ENCODE measurements at places on chromosomes 12 and 14. TPM values are rescaled to one million over a fixed set of nuclear protein-coding genes. Genes with fewer than 3 reads are reported as not detected.

AQP6 gene
- total RNA-seq = not detected

CLEC1B gene
- not detected for total RNA-seq

SPX gene
- total RNA-seq = not detected

MYO1H gene
- not detected for total RNA-seq

TAS2R31 gene
- total RNA-seq = 3.3 TPM

KRT3 gene
- not detected for total RNA-seq

KLHL33 gene
- 0.52 TPM for total RNA-seq

TSPAN19 gene
- not detected for total RNA-seq

EFS gene
- 19.4 TPM for total RNA-seq

TROAP gene
- 0.60 TPM for total RNA-seq

NKX2-1 gene
- total RNA-seq = not detected

TMEM179 gene
- total RNA-seq = not detected

LACRT gene
- total RNA-seq = not detected

PHC1 gene
- 36.6 TPM for total RNA-seq

PLCZ1 gene
- not detected for total RNA-seq

KRT74 gene
- total RNA-seq = not detected

MIA2 gene
- 19.9 TPM for total RNA-seq

IAPP gene
- total RNA-seq = not detected

STYK1 gene
- 0.19 TPM for total RNA-seq

OAS3 gene
- 11.3 TPM for total RNA-seq

IL26 gene
- not detected for total RNA-seq

FOXG1 gene
- total RNA-seq = not detected

RNF31 gene
- 34.9 TPM for total RNA-seq

CCT2 gene
- total RNA-seq = 94.3 TPM

GPRC5D gene
- total RNA-seq = not detected

ADSS1 gene
- 10.2 TPM for total RNA-seq

COCH gene
- total RNA-seq = 8.5 TPM

TSHR gene
- total RNA-seq = 1.1 TPM

KRT78 gene
- total RNA-seq = not detected

LTBP2 gene
- 141 TPM for total RNA-seq

IL31 gene
- not detected for total RNA-seq

RTN1 gene
- 12.5 TPM for total RNA-seq

TMTC2 gene
- 5.5 TPM for total RNA-seq

CCDC175 gene
- total RNA-seq = not detected

BIN2 gene
- total RNA-seq = 5.6 TPM

PTHLH gene
- 2.1 TPM for total RNA-seq

FAM90A1 gene
- total RNA-seq = 0.19 TPM

LRFN5 gene
- total RNA-seq = 0.38 TPM

PMCH gene
- not detected for total RNA-seq

LBHD2 gene
- total RNA-seq = not detected

OR4N2 gene
- not detected for total RNA-seq

ERH gene
- 126 TPM for total RNA-seq

TSPAN9 gene
- total RNA-seq = 38.5 TPM

NPFF gene
- total RNA-seq = not detected

C1RL gene
- 122 TPM for total RNA-seq

TAS2R10 gene
- 1.2 TPM for total RNA-seq

MYF5 gene
- not detected for total RNA-seq
